ENCODE measurements at places on chromosomes 12 and 14.

- DNase-seq: no peak
These were observed 91.9 kb upstream of the OVCH1 start for GRCh38 chr12:29589286-29589820.

DNA sequence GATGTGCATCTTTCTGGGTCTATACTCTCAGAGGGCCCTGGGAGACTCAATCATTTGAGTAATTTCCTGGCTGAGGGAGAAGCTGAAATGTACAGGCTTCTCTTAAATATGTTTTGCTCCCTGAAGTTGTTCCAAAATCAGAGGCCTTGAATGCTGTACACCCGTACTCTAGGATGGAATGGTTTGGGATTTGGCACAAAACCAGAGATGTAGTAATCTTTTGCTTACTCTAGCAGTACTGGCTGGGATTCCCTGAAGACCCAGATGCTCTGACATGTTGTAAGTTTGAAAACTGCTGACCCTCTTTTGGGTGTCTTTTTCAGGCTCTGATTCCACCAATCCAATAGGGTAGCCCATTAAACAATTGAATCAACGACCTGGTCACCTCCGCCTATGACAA is 10.4 kb downstream of the ACACB start:
- DNase-seq: no peak

- peak; percentile 21 for DNase-seq
These were observed 38.9 kb upstream of the DICER1 start for GRCh38 chr14:95196268-95196667.

DNA sequence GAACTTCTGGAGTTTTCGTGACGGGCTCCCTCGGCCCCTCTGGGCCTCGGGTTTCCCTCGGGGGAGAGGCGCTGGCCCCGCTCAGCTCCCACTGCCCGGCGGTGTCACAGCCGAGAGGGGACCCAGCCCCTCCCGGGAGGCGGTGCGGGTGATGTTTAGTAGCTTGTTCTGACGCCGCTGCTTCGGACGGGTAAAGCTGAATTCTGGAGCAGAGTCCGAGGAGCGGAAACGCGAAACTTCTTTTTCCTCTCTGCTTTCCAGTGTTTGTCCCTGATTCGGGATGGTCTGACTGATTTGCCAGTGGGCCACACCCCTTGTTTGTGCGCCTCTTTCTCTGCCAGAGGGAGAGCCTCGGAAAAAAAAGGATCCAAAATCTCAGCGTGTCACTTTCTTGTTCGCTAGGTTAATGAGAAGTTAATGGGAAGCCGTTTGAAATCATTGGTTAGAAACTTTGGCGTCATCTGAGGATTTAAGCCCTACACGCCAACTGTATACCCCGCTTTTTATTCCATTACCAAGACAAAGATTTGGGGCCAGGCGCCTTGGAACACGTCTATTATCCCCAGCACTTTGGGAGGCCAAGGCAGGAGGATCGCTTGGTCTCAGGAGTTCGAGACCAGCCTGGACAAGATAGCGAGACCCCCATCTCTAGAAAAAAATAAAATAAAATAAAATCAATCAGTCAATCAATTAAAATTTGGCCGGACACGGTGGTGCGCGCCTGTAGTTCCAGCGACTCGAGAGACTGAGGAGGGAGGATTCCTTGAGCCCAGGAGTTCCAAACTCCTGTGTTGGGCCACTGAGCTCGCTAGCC is 756 bp downstream of the TULP3 start:
- DNase-seq: no peak

GRCh38 chr12:93727195-93727811 is 50.1 kb downstream of the CRADD start:
- DNase-seq: no peak

GRCh38 chr12:80490329-80490728 is 46.3 kb downstream of the PTPRQ start:
- no peak for DNase-seq

DNA sequence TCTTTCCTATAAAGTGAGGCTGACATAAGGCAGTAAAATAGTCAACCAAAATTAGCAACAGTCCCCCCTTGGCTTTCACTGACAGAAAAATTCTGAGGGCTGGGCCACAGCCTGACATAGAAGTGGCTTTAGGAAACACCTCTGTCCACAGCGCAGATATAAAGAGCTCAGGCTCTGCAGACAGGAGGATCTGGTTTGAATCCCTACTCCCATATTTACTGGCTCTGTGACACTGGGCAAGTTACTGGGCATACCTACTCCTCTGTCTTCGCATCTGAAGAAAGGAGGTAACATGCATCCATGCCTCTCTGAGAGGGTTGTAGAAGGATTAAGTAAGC is 95.3 kb downstream of the STXBP6 start:
- DNase-seq: no peak

DNA sequence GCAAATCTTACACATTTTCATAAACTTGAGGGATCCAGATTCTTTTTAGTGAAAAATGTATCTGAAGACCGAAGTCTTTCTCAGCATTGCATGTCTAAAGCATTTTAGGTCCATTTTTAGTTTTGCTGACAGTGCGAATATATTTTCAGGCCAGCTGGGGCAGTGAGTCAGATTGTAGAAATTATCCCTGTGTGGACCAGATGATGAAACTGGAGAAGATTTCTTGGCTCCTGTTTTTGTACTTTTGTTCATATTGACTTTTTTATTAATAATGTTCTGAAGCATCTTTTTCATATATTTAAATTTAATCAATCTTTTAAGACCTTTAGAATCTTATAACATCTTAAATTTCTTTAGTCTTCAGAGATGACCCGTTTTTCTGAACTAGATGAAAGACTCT is 173.1 kb downstream of the FLRT2 start:
- no peak for DNase-seq

DNA sequence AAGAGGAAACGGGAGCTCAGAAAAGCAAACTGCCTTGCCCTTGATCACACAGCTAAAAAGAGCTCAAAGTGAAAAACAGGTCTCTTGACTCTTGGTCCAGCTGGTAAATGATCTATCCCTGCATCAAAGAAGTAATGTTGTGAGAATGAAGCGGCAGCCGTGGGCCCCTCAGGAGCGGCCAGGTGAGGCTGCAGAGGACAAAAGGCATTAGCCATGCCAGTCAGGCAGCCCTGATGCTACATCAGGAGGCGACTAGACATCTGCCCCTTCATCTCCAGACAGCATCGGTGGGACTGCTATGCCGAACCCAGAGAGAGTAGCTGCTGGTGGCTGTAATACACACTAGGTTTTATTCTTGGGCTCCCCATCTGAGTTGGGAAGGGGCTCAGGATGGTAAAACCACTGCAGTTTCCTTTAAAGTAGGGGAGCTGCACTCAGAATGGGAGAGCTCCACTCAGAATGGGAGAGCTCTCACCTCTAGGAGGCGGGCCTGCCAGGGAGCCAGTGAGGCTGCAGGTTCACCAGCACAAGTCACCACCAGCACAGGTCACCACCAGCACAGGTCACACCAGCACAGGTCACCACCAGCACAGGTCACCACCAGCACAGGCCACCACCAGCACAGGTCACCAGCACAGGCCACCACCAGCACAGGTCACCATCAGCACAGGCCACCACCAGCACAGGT is 120.1 kb downstream of the TSPAN9 start:
- DNase-seq: no peak

DNA sequence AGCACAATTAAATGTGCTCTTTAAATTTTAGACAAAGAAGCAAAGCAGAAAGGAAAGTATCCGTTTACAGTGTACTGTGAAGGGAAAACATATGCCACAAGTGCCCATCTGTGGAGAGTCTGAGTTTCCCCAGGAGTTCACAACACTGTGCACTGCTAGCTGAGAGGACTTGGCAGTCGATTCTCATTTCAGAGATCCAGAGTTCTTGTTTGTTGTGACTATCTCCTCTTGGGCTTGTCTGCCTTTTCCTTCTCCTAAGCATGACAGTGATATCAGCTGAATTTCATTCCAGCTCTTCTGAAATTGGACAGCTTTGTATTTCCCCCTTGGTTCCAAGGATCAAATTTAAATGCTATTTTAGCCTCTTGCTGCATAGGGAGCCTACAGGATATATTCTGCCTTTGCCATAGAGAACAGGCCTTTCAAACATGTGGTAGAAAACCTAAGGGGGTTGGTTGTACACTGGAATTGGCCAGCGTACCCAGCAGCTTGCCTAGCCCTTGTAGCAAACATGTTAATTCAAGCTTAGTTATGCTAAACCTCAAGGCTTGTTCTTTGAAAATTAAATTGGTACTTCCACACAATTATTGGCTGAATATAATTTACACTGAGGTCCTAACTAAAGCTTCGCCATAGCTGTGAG is 259.2 kb upstream of the NOVA1 start:
- DNase-seq: no peak

DNA sequence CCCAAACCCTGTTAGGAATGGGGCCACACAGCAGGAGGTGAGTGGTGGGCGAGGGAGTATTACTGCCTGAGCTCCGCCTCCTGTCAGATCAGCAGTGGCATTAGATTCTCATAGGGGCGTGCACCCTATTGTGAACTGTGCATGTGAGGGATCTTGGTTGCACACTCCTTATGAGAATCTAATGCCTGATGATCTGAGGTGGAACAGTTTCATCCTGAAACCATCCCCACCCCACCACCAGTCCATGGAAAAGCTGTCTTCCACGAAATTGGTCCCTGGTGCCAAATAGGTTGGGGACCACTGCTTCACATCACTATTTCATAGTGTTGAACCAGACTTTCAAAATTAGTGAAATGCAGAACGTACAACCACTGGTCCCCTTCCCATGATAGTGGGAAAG is 57.9 kb upstream of the BICD1 start:
- no peak for DNase-seq

GRCh38 chr12:91140026-91140931 is 29.0 kb upstream of the LUM start:
- no peak for DNase-seq

DNA sequence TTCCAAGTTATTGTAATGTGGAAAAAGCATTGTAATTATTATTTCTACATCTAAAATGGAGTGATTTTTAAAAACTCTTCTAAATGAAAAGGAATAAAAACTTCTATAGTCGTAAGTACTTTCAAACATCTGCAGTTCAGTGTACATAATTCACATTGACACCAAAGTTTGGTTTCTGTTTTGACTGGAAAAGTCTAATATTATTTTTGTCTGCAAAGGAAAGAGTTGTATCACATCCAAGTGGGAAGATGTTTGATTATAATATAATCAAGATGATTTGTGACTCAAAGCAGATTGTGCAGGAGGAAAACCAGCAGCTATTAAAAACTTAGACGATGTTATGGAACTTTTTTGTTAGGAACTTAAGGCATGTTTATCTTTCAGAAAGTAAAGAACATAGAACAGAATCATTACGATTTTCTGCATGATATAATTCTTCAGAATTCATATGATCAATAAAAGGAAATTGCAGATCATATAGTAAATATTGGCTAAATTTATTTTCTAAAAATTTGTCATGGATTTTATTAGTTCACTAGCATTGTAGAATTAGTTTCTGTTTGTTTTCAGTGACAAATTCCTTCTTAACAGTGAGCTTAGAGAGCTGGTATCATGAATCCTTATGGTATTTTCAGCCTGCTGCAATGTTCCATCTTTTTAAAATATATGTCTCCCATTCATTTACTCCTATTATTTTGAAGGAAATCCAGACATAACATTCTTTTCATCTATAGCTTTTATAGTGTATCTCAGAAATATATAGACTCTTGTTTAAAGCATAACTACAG is 145.8 kb downstream of the MIPOL1 start:
- DNase-seq: no peak

- DNase-seq: no peak
These were observed 1.9 kb downstream of the RIOX1 start for GRCh38 chr14:73492670-73493069.

DNA sequence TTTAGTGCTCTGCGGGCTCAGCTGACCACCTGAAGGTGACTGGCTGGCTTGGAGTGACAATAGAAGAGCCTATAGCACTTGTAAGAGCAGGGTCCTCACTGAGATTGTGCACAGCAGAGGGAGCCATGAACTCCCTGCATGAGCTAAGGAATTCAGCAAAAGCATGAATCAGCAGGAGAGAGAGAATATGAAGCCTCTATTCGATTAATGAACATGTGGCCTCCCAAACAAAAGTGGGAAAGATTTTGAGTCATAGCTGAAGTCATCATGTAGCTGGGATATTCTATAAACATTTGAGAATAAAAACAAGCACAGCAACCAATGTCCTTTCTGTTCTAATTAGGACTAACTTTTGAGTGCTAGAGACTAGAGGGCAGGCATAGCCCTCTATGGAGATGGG is 626.6 kb downstream of the DIO2 start:
- DNase-seq: no peak

DNA sequence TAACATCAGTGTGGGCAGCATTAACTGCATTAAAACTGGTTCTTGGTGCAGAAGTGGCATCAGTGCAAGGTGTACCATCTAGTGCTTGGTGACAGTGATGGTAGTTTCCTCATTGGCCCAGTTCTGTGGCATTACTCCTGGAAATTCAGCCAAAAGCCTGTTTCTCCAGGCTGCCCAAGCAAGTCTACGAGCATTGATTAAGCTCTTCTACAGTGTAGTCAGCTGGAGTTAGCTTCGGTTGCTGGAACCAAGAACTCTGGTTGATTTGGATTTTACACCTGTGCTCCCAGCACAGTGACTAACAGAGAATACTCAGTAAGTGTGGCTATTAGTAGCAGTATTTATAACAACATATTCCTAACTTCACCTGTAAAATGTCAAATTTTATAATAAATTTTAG is 84.9 kb upstream of the ZDHHC17 start:
- no peak for DNase-seq

- DNase-seq: no peak
These were observed 21.4 kb downstream of the ADCY6 start for GRCh38 chr12:48767521-48767920.

GRCh38 chr14:68854421-68854820 is 61.6 kb upstream of the ZFP36L1 start:
- no peak for DNase-seq

DNA sequence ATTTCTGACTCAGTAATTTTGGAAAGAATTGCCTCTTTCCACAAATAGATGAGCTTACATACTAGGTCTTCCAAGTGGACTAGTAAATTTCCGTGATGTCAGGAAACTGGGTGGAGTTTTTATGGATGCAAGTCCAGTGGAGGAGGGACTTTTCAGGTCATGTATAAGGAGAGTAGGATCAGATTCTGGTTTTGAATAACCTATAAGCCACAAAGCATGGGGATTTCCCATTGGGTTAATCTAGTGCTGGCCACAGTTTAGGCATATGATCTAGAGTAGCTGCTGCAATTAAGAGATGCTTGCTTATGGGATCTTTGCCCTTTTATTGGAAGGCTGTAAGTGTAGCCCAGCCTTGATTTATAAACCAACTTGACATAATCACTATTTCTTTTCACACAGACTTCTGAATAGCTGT is 33.8 kb downstream of the STK38L start:
- DNase-seq: no peak

GRCh38 chr12:14768823-14769405 is 34.4 kb downstream of the WBP11 start:
- no peak for DNase-seq

GRCh38 chr14:83744224-83744623 is 1785.7 kb upstream of the FLRT2 start:
- no peak for DNase-seq

DNA sequence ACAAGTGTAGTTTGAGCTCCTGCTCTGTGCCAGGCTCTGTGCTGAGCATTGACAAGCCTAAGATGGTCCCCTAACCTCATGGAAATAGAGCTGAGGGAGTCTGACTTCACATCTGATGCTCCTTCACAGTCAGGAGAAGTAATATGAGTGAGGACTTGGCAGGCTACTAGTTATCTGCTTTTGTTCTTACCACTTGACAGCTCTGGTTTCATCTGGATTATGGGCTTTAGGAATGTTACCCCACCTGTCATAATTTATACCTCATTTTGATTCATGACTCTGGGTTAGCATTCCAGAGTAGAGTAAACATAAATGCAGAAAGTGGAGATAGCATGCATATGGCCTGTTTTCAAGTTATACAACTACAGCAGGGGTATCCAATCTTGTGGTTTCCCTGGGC is 40.5 kb downstream of the ATP6V1D start:
- no peak for DNase-seq

GRCh38 chr12:93167841-93168492 is 209.8 kb upstream of the NUDT4 start:
- peak; percentile 29 for DNase-seq

Measured in NCI-H748 treated with DMSO at 0.1 percent for 48 hours (cell line).